ENCODE measurements at places on chromosomes 7 and 10. TPM values are rescaled to one million over a fixed set of nuclear protein-coding genes. Genes with fewer than 3 reads are reported as not detected.

Gene NODAL
- 0.17 TPM for polyA plus RNA-seq

Gene KCNIP2
- polyA plus RNA-seq = 4.0 TPM

Gene CCL24
- not detected for polyA plus RNA-seq

Gene UCMA
- not detected for polyA plus RNA-seq

All from right renal pelvis (tissue), 4 donors.